Stimulated activated CD4-positive, alpha-beta T cell treated with anti-CD3 and anti-CD28 coated beads, Interleukin-15, amount 100 ng/mL, for 48 hours (primary cell): ENCODE measurements at places on chromosomes 4 and X.

- DNase-seq: no peak
These were observed 130.3 kb upstream of the PDLIM3 start for GRCh38 chr4:185665655-185666054.

DNA sequence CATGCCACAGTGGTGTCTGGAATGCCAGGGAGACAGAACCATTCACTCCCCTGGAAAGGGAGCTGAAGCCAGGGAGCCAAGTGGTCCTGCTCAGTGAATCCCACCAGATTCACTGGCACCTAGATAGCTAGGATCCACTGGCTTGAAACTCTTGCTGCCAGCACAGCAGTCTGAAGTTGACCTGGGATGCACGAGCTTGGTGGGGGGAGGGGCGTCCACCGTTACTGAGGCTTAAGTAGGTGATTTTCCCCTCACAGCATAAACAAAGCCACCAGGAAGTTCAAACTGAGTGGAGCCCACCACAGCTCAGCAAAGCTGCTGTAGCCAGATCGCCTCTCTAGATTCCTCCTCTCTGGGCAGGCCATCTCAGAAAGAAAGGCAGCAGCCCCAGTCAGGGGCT, 413.3 kb downstream of the PRDM5 start:
- no peak for DNase-seq

- no peak for DNase-seq
These were observed 118.6 kb downstream of the PALLD start for GRCh38 chr4:168615294-168616065.

DNA sequence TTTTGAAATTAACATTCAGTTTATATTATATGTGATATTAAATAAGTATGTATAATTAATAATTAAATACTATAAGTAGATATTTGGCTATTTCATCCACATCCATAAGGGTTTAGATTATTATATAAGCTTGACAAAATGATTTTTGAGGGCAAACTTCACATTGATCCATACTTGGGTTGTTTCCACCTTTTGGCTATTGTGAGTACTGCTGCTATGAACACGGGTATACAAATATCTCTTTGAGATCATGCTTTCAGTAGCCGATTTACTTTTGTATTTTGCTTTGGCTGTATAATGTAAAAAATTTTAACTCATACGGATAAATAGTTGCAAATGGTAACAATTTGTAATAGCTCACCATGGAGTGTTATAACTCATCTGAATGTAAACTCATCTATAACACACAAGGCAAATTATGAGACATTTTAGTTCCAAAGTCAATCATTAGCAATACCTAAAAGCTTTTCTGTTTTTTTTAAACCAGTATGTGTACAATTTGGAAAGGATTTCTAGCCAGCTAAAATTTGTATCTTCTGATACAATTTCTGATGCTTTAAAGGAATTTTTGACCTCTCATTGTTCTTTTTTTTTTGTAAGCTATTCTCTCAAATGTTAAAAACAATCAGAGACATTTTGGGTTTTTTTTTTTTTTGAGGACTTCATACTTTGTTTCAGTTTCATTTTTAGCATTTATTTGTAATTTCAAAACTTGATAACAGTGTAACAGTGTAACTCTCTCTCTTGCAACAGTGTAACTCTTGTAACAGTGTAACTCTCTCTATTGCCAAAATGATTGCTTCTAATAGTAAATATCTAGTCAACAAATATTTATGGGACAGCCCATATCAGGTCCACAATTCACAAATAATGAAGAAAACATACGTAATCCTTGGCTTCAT, 51.8 kb upstream of the ARX start:
- DNase-seq: no peak

- DNase-seq: no peak
These were observed 37.7 kb upstream of the KCNIP4 start for GRCh38 chr4:21986307-21986706.

- no peak for DNase-seq
These were observed 120.5 kb downstream of the CAMK2D start for GRCh38 chr4:113641025-113641431.

DNA sequence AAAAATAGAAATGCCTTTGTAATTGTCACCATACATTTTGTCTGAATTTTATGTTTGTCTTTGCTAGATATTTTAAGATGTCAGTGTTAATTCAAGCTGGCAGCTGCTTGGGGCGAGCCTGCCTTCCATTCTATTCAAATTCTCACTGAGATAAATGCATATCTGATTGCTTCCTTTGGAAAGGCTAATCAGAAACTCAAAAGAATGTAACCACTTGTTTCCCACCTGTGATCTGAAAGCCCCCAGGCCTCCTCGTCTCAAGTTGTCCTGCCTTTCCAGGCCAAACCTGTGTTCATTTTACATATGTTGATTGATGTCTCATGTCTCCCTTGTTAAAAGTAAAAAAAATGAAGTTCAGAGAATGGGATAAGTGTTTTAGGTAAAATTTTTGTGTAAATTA, 318.7 kb upstream of the TECRL start:
- no peak for DNase-seq

- DNase-seq: no peak
These were observed 39.9 kb downstream of the HTT start for GRCh38 chr4:3114377-3114776.

DNA sequence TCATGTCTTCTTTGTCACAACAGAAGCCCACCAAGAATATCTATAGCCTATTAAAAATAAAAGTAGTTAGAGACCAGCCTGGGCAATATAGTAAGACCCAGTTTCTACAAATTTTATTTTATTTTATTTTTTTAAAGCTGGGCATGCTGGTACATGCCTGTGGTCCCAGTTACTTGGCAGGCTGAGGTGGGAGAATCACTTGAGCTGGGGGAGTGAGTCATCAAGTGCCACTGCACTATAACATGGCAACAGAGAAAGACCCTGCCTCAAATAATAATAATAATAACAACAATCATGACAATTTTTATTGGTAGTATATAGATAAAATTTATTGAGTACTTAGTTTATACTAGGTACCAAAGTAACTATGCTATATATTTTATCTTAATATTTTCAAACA, 93.0 kb upstream of the NPFFR2 start:
- DNase-seq: no peak
